ENCODE measurements at places on chromosomes 7 and 10. TPM values are rescaled to one million over a fixed set of nuclear protein-coding genes. Genes with fewer than 3 reads are reported as not detected.

- DNase-seq, result no peak
Measured at GRCh38 chr10:14779001-14779651, 4.4 kb upstream of the FAM107B start.

DNA sequence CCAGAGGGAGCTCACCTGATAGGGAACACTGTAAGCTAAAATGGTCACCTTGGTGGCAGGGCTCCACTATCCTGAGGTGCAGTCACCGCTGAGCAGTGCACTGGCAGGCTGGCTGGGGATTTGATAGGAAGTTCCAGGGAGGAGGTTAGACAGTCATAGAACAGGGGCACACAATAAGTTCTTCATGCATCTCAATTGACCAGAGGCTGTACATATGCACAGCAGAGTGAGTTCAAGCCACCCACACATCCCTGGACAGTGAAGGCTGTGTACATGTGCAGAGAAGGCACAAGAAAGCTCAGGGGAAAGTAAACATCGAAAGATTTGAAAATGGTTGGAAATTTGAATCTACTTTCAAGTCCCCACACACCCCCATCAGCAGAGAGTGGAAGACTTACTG lies 13.9 kb downstream of the PRTFDC1 start:
- DNase-seq, result no peak

DNA sequence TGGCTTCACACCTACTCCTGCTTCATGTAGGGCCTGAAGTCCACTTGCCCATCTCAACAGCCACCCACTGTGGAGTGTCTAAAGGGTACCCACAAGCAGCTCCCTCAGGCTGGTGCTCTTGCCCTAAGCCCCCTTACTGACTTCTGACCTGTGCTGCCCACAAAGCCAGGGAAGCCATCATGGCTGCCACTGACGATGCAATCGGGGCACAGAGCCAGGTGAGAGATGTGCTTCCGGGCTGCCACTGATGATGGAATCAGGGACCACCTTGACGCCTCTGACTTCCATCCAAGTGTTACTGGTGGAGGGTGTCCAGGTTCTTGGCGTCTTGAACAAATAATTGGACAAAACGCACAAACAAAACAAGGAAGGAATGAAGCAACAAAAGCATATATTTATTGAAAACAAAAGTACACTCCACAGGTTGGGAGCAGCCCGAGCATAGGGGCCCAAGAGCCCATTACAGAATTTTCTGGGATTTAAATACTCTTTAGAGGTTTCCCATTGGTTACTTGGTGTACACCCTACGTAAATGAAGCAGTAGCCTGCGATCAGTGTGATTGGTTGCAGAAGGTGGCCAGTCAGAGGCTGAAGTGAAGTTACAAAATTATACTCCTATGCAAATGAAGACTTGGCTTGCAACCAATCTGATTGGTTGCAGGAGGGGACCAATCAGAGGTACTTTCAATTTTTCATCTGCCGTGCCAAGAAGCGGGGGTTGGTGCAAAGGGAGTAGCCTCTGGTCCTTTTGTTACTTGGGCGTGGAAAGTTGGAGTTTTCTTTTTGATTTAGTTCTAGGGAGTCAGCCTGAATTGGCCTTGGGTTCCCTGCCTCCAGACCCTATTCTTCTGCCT lies 4.5 kb downstream of the CPA2 start:
- DNase-seq, result no peak

DNA sequence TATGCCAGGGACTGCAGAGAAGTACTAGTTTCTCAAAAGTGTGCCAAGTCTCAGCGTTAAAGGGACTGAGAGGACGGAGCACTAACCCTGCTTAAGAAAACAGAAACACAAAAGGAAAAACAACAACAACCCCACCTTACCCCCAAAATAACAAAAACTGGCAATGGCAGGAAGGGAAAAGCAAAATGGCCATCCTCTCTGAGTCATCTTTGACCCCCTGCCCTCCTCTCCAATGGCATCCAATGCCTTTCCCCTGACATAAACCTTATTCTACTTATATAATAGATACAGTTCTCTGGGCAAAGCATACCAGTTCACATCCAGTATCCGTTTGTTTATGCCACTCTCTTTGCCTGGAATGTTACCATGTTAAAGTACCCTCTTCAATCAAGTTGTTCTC lies 1.6 kb downstream of the POLR1F start:
- DNase-seq, result no peak

GRCh38 chr7:45451342-45452035 lies 122.7 kb upstream of the ADCY1 start:
- DNase-seq, result no peak

DNA sequence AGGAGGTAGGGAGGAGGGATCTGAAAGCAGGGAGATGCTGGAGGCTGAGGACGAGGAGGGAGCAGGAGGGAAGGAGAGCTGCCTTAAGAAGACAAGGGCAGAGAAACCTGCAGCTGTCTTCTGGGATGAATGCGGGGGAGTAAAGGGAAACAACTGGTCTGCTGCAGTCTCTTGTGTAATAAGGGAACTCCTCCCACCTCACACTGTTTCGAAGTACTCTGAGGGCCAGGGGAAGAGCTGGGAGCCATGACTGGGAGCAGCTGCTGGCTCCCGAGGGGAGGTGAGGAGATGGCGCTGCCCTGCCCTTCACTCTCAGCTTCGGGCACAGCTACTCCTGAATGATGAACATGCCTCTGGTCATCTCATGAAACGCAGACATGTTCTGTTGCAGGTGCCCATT lies 65.1 kb downstream of the CLEC2L start:
- DNase-seq, result no peak

Gene HOXA1
- 11.8 TPM for total RNA-seq

Gene CTAGE4
- not detected for total RNA-seq

- peak; percentile 81 for DNase-seq
Measured at GRCh38 chr7:154503962-154504550, 451.9 kb downstream of the DPP6 start.

DNA sequence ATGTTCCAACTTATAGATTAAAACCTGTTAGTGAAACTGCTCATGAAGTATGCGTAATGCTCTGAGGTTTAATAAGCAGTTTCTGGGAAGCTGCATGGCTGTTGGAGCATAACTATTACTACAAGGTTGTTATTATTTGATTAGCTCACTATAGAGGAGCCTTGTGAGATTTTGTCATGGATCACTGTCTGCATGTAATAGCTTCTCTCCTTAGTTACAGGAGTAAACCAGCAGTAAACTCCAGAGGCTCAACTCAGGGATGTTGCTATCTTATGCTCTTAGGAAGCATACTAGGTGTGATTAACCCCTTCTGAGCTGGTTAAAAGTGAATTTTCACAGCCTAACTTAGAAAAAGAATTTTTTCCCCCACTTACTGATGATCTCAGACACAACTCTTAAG lies 63.6 kb upstream of the IFRD1 start:
- DNase-seq, result no peak

DNA sequence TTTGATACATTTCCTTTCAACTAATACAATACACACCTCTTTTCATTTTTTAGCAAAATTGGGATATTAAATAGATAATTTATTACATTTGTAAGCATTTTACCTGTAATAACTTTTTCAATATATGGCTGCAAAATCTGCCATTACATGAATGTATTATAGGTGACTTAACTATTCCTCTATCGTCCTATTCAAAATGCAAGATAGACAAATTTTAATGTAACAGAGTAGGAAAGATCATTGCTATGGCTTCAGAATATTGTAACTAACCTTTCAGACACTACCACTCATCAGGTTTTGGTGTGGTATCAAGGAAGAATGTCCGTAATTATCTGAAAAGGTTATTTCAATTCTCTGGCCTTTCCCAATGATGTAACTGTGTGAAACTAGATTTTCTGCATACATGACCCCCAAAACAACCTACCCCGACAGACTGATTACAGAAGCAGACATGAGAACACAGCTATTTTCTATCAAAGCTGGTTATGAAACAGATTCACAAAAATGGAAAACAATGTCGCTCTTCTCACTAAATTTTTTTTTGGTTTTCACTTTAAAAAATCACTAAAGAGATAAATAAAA lies 211.2 kb downstream of the FAM107B start:
- DNase-seq, result no peak

GRCh38 chr7:106866298-106867281 lies 1.5 kb downstream of the PIK3CG start:
- DNase-seq, result no peak

GRCh38 chr7:36746347-36746746 lies 22.1 kb upstream of the AOAH start:
- no peak for DNase-seq

GRCh38 chr7:141575654-141576448 lies 24.6 kb downstream of the AGK start:
- no peak for DNase-seq

DNA sequence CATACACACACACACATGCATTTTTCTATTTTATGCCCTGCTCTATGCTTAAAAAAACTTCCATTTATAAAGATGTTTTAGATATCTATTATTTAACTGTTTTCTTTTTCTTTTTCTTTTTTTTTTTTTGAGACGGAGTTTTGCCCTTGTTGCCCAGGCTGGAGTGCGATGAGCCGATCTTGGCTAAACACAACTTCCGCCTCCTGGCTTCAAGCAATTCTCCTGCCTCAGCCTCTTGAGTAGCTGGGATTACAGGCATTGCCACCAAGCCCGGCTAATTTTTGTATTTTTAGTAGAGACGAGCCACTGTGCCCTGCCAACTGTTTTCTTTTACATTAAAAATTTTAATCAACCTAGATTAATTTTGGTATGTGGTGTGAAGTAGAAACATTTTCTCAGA lies 45.6 kb upstream of the PURB start:
- DNase-seq, result no peak

GRCh38 chr7:102456327-102456726 lies 8.3 kb downstream of the ALKBH4 start:
- no peak for DNase-seq

GRCh38 chr7:3481435-3481834 lies 180.4 kb downstream of the SDK1 start:
- no peak for DNase-seq

GRCh38 chr10:95305606-95306317 lies 15.0 kb upstream of the PDLIM1 start:
- DNase-seq, result no peak

GRCh38 chr7:121109145-121109544 lies 120.6 kb downstream of the CPED1 start:
- DNase-seq, result no peak

Gene PLXNA4
- under 0.01 TPM for total RNA-seq

Gene OPN4
- not detected for total RNA-seq

- no peak for DNase-seq
Measured at GRCh38 chr10:103188853-103189252, 4.2 kb downstream of the NT5C2 start.

Gene FBXO24
- total RNA-seq, result not detected

Gene GPR26
- not detected for total RNA-seq

DNA sequence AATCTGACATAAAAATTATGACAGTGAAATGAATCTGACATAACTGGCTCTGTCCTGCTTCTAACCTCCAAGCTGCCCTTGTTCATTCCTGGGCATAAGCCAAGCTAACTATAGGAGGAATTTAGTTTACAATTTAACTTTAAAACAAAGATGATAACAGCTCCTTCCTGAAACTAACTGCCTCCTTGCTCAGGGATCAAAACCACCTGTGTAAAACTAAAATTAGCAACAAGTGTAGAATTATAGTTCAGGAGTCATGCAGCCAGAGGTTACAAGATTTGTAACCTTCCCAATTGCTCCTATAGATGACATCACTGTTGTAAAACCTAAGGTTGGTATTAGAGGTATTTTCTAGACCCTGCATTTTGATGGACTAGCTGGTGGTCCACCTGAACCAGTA lies 256.4 kb upstream of the POM121L12 start:
- no peak for DNase-seq

- DNase-seq, result no peak
Measured at GRCh38 chr10:124892031-124892430, 49.9 kb upstream of the ZRANB1 start.

DNA sequence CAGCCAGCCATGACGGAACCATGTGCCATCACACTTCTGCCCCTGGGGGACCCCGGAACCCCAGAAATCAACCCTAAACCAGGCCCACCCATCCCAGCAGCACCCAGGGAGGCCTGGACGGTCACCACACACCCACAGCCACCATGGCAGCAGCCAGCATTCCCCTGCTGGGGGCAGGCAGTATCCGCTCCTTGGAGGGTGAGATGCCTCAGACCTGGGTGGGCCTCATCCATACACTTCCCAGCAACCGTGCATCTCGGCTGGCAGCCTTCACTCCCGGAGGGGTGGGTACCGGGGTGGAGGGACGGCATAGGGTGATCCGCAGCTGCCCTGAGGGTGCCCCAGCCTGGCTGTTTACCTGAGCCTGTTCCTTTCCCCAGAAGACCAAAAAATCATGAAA lies 69.1 kb upstream of the FAM20C start:
- no peak for DNase-seq

- no peak for DNase-seq
Measured at GRCh38 chr7:81300753-81301152, 381.9 kb upstream of the SEMA3C start.

Gene HOXA7
- total RNA-seq, result 7.1 TPM

Gene OR2A5
- total RNA-seq, result not detected

- no peak for DNase-seq
Measured at GRCh38 chr10:129760416-129760815, 203.7 kb downstream of the EBF3 start.

- no peak for DNase-seq
Measured at GRCh38 chr7:97008275-97008917, 3.0 kb downstream of the DLX6 start.

Gene HOXA4
- not detected for total RNA-seq

GRCh38 chr7:121837462-121837861 lies 35.5 kb upstream of the PTPRZ1 start:
- no peak for DNase-seq

Gene FAM25G
- not detected for total RNA-seq

GRCh38 chr7:7564323-7564780 lies 2.3 kb upstream of the MIOS start:
- DNase-seq, result no peak

- DNase-seq, result no peak
Measured at GRCh38 chr10:131819241-131820072, 81.4 kb upstream of the PPP2R2D start.

Gene ICA1
- total RNA-seq, result 51.6 TPM

DNA sequence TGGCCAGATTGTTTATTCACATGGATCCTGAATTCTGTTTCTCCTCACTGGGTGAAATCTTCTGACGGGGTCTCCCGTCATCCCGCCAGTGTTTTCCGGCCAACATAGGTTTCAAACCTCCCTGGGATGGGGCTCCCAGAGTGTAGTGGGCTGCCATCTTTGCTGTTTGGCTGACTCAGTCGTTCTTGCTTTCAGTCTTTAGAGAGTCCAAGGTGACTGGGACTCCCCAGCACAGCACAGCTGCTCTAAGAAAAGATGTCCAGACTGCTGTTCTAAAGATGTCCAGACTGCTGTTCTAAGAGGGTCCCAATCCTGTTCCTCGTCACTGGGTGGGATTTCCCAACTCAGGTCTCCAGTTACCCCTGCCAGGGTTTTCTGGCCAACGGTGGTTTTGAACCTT lies 801.9 kb upstream of the IGFBP3 start:
- DNase-seq, result no peak

All from G401 (cell line).